ENCODE measurements at places on chromosomes 6 and 20.
A peak's percentile ranks its signal among the peaks of the same experiment; 100 is the strongest.

DNA sequence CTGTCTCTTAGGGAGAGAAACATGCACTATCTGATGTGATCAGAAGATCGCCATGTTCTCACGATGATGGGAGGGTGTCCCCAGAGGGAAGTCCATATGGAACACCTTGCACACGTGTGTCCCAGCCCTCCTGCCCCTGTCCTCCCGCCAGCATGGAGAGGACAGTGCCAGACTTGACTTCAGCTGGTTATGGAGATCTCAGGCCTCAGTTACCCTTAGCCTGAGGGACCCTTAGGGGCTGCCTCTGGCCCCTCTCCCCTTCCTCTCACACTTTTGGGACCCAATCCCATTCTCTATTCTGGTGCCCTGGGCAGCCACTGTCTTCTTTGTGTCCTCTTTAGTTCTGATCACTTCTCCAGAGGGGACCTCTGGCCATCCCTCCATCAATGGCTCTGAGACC is 1.6 kb downstream of the TREML4 start:
- DNase-seq: no peak

- no peak for DNase-seq
Measured at GRCh38 chr20:64100946-64101688, 6.2 kb downstream of the NPBWR2 start.

DNA sequence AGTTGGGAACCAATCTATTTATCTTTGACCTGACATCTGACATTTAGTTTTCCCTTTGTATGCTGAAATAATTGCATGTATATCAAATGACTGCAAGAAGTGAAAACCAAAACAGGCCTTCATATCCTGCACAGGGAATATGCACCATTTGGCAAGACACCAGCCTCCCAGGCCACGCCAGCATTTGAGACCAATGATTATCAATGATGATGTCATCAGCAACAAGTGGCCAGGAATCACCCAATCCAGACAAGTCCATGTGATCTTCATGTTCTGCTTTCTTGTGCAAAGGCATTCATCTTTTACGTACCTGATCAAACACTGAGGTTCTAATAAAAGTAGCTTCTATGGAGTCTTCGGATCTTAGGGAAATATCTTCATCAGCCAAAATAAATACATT is 107.4 kb upstream of the TENT5A start:
- DNase-seq: no peak

GRCh38 chr6:45688180-45688579 is 310.4 kb upstream of the SUPT3H start:
- DNase-seq: no peak

GRCh38 chr20:2624190-2624589 is 28.2 kb upstream of the NOP56 start:
- DNase-seq: peak; percentile 73

DNA sequence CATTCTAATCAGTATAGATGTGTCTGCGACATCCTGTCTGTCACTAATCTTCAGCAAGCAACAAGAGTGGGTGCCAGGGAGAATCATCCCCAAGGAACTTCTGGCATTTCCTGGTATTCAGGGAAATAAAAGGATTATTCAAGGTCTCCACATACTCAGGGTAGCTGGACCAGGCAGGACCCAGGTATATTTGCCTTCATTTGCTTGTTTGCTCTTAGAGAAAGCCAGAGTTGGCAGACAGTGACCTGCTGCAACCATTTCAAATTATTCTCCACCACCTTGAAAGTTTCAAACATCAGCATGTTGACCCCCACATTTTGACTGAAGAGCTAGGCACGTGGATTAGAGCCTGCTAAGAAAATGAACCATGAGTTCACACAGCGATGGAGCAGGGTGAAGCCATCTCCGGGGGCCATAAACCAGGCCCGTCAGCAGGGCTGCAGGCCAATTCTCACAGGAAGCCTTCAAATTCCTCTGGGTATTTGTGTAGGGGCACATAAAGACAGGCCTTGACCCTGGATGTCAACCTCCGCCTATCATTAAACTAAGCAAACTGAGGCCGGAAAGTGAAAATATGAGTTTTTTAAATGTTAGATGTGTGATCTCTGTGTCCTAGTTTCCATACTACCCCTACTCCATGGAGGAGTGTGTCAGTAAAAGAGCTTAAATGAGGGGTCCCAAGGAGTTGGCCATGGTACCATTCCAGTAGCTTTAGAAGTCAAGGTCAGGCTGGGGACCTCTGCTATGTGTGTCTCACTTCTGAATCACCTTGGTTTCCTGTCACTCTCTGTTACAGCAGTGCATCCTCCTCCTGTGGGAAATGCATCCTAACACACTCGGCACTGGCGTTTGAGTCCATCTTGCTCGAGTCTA is 32.9 kb downstream of the TRAM2 start:
- DNase-seq: peak; percentile 53

GRCh38 chr6:157107571-157107914 is 215.8 kb downstream of the TMEM242 start:
- DNase-seq: no peak

- no peak for DNase-seq
Measured at GRCh38 chr6:169527306-169527705, 174.5 kb downstream of the WDR27 start.

GRCh38 chr20:3732327-3733118 is at the start of gene HSPA12B:
TSS of gene HSPA12B (plus strand) at chr20:3732685. CDS start at chr20:3738675, 5,990 bp downstream.
- DNase-seq: peak; percentile 51

- no peak for DNase-seq
Measured at GRCh38 chr6:108738684-108739416, 109.4 kb upstream of the ARMC2 start.

DNA sequence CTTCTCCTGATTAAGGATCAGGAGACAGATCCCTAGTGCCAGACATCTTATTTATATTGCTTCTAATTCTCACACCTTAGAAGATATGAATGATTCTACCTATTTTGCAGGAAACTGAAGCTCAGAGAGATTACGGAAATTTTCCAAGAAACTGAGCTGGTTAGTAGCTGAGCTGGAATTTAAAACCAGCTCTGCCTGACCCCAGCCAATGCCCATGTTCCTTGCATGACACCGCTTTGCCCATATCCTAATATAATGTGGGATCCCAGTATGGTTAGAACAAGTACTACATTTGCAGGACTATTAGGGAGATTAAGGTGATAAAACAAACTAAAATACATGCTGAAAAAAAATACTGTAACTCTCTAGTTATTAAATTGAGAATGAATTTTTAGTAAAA is 1.9 kb downstream of the TMEM30A start:
- no peak for DNase-seq

- DNase-seq: no peak
Measured at GRCh38 chr20:33992145-33992922, 1.4 kb upstream of the RALY start.

- DNase-seq: no peak
Measured at GRCh38 chr6:166957805-166958076, 1.4 kb upstream of the RNASET2 start.

GRCh38 chr6:5175635-5176034 is 85.1 kb downstream of the LYRM4 start:
- no peak for DNase-seq

DNA sequence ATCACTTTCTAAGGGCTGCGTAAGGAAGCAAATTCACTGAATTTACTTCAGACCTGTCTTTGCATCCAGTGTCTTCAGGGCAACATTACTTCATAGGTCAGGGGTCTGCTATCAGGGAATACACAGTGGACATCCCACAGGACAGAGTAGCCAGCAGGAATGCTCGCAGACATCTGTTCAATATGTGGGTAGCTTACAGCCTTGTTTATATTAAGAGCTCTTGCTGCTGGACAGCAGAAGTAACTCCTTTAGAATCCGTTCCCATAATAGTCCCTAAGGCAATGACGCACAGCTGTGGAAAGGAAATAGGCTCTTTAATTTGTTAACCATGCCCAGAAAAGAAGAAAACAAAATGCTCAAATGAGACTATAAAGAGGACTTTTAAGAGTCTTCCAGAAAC is 198.7 kb downstream of the MOXD1 start:
- DNase-seq: no peak

GRCh38 chr20:62507323-62507722 is 31.5 kb upstream of the GATA5 start:
- no peak for DNase-seq

DNA sequence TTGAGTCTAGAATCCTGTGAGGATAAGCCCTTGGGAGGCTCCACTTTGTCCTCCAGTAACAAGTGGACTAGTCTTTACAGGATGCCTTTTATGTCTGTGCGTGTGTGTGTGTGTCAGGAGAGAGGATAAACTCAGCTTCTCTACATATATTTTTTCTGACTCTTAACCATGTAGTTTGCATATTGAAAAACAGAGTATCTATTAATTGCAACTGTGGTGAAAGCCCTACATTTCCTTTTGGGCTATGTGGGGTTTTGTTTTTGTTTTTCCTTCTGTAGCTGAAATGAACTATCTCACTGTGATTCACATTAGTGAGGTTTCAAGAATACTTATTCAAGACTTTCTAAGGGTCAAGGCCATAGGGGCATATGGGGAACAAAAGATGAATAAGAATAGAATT is 17.7 kb downstream of the TPBG start:
- DNase-seq: no peak

GRCh38 chr20:18307301-18307700 is 19.0 kb downstream of the ZNF133 start:
- no peak for DNase-seq

GRCh38 chr20:63745424-63745805 is 5.8 kb downstream of the SLC2A4RG start:
- peak; percentile 18 for DNase-seq

DNA sequence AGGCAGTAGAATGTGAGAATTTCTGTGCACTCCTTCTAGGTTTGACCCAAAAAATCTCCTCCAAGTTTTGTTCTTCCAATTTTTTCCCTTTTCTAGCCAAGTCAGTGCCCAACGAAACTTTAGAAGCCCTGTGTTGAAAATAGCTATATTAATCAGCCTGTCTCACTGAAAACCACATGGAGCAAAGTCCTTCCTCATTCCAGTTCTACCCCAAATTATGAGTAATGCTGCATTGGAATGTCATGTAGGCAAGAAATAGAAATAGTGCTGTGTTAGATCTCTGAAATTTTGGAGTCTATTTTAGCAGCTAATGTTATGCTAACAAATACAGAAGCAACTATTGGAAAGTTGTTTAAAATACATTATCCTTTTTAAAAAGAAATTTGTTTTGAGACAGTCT is 725.5 kb downstream of the TBC1D32 start:
- DNase-seq: no peak

DNA sequence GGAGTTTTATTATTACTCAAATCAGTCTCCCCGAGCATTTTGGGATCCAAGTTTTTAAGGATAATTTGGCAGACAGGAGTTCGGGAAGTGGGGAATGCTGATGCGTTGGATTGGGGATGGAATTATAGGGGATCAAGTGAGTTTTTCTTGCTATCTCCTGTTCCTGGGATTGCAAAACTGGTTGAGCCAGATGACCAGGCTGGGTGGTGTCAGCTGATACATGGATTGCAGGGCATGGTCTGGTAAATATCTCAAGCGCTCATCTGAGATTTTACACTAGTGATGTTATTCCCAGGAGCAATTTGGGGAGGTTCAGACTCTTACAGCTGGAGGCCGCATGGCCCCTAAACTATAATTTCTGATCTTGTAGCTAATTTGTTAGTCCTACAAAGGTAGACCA is 54.7 kb downstream of the ENPP1 start:
- DNase-seq: no peak

- peak; percentile 37 for DNase-seq
Measured at GRCh38 chr20:25081730-25082497, at the start of gene VSX1. TSS of gene VSX1 (minus strand) at chr20:25082141. CDS start at chr20:25082096, 45 bp downstream.

DNA sequence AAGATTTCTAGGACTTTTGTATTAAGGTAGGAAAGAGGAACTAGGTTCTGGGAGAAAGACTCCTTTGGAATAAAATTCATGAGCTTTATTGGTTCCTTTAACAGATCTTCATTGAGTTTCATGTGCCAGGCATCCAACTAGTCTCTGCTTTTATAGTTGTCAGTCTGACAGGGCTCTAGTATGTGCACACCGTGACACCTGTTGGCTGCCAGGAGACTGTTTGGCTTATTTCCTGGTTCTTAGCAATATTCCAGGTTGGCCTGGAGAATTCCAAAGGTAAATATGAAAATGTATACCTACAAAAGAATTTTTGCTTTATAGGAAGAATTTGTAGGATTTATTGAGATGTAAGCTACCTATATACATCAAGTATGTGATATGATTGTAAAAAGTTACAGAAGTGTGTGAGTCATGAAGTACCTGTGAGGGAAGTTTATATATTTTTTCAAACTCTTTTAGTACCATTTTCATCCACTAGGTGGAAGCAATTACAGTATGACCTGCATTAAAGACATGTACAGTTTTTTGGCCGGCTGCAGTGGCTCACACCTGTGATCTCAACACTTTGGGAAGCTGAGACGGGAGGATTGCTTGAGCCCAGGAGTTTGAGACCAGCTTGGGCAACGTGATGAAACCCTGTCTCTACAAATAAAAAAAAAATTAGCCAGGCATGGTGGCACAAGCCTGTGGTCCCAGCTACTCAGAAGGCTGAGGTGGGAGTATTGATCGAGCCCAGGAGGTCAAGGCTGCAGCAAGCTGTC is 35.2 kb downstream of the NDUFAF5 start:
- peak; percentile 63 for DNase-seq

- DNase-seq: no peak
Measured at GRCh38 chr6:87408721-87409155, 966 bp downstream of the CFAP206 start.

GRCh38 chr6:113414511-113414910 is 442.6 kb upstream of the MARCKS start:
- no peak for DNase-seq

GRCh38 chr20:57130160-57130772 is 136.2 kb downstream of the BMP7 start:
- DNase-seq: no peak

DNA sequence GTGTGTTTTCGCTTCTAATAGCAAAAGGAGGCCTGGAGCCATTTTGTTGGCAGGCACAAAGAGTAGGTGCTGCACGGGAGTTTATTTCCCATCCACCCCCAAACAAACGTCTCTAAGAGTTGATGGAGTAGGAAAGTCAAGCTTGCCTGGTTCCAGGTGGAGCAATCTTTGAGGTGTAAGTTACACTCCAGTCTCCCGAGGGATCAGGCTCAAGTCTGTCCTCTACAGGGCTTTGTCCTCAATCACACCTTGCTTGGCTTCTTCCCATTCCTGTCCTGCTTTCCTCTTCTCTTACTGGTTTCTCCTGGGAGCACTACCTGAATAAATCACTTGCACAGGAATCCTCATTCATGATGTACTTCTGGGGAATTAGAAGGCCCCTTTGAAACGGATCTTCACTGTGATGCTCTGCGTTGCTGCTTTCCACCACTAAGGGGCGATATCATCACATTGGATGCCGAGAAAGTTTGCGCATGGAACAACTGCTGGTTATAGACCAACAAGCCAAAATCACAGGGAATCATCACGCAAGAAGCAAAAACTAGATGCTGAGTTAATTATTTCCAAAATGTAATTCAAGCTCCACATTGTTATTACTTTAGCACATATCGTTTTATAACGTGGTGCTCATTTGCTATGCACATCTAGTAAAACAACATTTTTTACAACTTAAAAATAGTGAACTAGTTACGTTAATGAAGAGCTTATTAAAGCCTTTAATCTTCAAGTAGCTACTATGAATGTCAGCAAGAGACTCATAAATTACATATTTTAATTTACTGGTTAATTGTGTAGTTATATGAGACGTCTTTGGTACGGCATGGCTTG is 156.8 kb downstream of the DNAH8 start:
- no peak for DNase-seq

Measured in psoas muscle (tissue), 8 donors.